ENCODE measurements at places on chromosomes 13 and 19. TPM values are rescaled to one million over a fixed set of nuclear protein-coding genes. Genes with fewer than 3 reads are reported as not detected.

The PSMD8 gene
- polyA plus RNA-seq, result 163 TPM

The NLRP7 gene
- polyA plus RNA-seq, result not detected

The TRPC4 gene
- 5.1 TPM for polyA plus RNA-seq

The SIGLEC9 gene
- 0.95 TPM for polyA plus RNA-seq

The C19orf12 gene
- 27.9 TPM for polyA plus RNA-seq

The KLK5 gene
- polyA plus RNA-seq, result 2.5 TPM

The ZNF568 gene
- polyA plus RNA-seq, result 24.4 TPM

The FFAR2 gene
- polyA plus RNA-seq, result 0.33 TPM

The LRP3 gene
- polyA plus RNA-seq, result 30.5 TPM

The FKBP8 gene
- 215 TPM for polyA plus RNA-seq

The KCNN4 gene
- 2.0 TPM for polyA plus RNA-seq

The KCNRG gene
- 1.1 TPM for polyA plus RNA-seq

The KLC3 gene
- 2.3 TPM for polyA plus RNA-seq

The TMC4 gene
- 48.0 TPM for polyA plus RNA-seq

The FREM2 gene
- polyA plus RNA-seq, result 45.3 TPM

The MARCHF2 gene
- 11.4 TPM for polyA plus RNA-seq

The PEG3 gene
- 50.6 TPM for polyA plus RNA-seq

The CGB1 gene
- not detected for polyA plus RNA-seq

Measured in left renal cortex interstitium (tissue), 4 donors.